Stimulated activated CD4-positive, alpha-beta T cell treated with anti-CD3 and anti-CD28 coated beads, Interleukin-15, amount 100 ng/mL, for 48 hours (primary cell): ENCODE measurements at places on chromosomes 16 and 17.

- no peak for DNase-seq
Measured at GRCh38 chr17:10186771-10187410, 11.5 kb downstream of the GAS7 start.

- DNase-seq, result no peak
Measured at GRCh38 chr16:66996324-66996982, 8.1 kb downstream of the CES4A start.

GRCh38 chr17:2863204-2863603 is 67.0 kb downstream of the RAP1GAP2 start:
- no peak for DNase-seq

DNA sequence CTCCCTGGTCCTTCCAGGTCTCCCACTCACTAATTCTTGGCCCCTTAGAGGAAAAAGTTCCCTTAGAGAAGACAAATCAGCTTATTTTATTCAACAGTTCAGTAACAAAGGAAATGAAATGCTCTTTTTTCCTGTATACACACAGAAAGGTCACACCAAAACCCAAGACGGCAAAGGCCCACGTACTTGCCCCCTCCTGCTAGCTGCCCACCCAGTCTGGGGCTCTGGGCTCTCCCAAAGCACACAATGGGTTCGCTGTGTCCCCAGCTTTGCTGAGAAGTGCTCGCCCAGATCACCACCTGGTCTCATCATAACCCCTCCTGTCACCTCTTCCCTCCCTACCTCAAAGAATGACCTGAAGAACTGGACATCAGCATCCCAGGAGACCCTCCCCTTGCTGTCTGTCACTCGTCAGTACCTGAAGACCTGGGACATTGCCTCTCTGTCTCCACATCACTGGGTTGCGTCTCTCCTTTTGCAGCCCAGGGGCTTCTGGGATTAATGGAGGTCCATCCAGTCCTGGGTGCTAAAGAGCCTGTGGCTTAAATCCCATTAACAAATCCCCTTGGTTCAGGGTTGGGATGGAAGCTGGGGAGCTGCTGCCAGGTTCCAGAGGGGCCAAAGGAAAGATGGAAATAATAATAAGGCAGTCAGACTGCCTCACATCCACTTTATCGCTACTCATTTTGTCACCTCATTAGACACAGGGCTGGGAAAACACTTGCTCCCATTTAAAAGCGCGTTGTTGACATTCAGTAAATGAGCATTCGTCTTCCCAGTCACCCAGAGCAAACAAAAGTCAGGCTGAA is 3.3 kb downstream of the SLC6A4 start:
- no peak for DNase-seq

GRCh38 chr17:2455956-2456355 is 55.1 kb upstream of the MNT start:
- DNase-seq, result no peak

DNA sequence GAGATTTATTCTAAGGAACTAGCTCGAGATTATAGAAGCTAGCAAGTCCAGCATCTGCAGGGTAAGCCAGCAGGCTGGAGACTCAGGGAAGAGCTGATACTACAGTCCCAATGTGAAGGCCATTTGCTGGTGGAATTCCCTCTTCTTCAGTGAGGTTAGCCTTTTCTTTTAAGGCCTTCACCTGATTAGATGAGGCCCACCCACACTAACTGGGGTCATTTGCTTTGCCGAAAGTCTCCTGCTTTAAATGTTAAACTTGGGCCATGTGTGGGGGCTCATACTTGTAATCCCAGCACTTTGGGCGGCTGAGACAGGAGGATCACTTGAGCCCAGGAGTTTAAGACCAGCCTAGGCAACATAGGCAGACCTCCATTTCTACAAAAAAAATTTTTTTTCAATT is 168.3 kb downstream of the LGALS9B start:
- DNase-seq, result no peak

DNA sequence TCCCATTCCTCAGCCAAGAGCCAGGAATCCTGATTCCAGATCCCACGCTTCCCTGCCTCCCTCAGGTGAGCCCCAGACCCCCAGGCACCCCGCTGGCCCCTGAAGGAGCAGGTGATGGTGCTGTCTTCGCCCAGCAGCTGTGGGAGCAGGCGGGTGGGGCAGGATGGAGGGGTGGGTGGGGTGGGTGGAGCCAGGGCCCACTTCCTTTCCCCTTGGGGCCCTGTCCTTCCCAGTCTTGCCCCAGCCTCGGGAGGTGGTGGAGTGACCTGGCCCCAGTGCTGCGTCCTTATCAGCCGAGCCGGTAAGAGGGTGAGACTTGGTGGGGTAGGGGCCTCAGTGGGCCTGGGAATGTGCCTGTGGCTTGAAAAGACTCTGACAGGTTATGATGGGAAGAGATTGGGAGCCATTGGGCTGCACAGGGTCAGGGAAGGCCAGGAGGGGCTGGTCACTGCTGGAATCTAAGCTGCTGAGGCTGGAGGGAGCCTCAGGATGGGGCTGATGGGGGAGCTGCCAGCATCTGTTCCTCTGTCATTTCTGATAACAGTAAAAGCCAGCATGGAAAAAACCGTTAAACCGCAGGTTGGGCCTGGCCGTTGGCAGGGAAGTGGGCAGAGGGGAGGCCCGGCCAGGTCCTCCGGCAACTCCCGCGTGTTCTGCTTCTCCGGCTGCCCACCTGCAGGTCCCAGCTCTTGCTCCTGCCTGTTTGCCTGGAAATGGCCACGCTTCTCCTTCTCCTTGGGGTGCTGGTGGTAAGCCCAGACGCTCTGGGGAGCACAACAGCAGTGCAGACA is at the start of gene SPN:
Gene SPN, plus strand, starts transcription at position 232 of the 791 bp plus-strand sequence. Its CDS starts 482 bp downstream, at position 714.
- no peak for DNase-seq

DNA sequence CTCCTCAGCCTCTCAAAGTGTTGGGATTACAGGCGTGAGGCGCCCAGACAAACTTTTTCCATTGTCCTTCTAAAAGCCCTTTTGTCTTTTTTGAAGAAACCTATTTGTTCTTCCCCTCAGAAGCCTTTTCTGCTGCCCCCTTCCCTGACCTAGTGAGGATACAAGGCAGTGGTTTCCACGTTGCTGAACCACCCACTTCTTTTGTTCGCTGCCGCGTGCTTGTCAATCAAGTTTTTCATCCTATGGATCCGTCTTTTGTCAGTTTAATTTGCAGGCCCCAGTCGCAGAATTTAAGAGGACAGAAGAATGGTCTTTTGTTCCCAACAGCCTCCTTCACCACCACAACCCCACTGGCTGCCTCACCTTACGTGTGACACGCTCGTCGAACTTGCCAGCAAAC is 20.2 kb upstream of the GNG13 start:
- no peak for DNase-seq
